Aorta (tissue), 5 donors: ENCODE measurements at places on chromosomes 4 and X. TPM values are rescaled to one million over a fixed set of nuclear protein-coding genes. Genes with fewer than 3 reads are reported as not detected.

- no peak for DNase-seq
Observed at GRCh38 chr4:35697210-35697736, 547.0 kb downstream of the ARAP2 start.

The F11 gene
- total RNA-seq, result 0.48 TPM

- DNase-seq, result no peak
Observed at GRCh38 chr4:112888622-112889021, 160.8 kb upstream of the ANK2 start.

DNA sequence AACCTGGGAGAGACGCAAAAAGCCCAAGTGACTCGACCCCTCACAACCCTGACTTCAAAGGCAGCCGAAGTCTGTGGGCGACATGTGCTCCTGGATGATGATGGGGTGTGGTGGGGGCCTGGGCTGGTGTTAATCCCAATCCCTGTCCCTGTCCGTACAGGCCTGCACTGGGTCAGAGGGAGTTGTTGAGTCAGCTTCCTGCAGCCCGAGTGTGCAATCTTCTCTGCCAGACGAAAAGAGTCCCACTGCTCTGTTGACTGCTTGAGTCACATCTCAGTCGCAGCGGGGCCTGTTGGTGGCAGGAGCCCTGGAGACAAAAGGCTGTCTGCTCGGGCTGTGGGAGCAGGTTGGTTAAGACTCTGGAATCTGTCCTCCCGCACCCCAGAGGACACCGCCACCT lies 10.3 kb downstream of the FAM3A start:
- DNase-seq, result no peak

- no peak for DNase-seq
Observed at GRCh38 chr4:168849030-168849675, 160.9 kb downstream of the CBR4 start.

The MAGEA10 gene
- total RNA-seq, result not detected

DNA sequence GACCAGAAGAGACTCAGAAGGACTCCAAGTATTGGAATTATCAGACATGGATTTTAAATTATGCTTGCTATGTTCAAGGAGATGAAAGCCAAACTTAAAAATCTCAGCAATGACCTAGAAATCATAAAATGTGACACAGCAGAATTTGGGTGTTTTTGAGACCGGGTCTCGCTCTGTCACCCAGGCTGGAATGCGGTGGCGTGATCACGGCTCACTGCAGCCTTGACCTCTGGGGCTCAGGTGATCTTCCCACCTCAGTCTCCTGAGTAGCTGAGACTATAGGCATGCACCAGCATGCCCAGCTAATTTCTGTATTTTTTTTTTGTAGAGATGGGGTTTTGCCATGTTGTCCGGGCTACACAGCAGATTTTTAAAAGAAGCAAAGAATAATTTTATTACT lies 12.7 kb downstream of the TAB3 start:
- DNase-seq, result no peak

- peak; percentile 82 for DNase-seq
Observed at GRCh38 chrX:18674788-18675735, 3.2 kb upstream of the RS1 start.

- no peak for DNase-seq
Observed at GRCh38 chr4:183599690-183600089, 59.3 kb downstream of the RWDD4 start.

The MAMLD1 gene
- total RNA-seq, result 7.9 TPM

GRCh38 chr4:175453456-175453855 lies 358.6 kb downstream of the GPM6A start:
- DNase-seq, result no peak

The PSMD10 gene
- 24.5 TPM for total RNA-seq

GRCh38 chr4:19987746-19988145 lies 264.0 kb upstream of the SLIT2 start:
- no peak for DNase-seq

DNA sequence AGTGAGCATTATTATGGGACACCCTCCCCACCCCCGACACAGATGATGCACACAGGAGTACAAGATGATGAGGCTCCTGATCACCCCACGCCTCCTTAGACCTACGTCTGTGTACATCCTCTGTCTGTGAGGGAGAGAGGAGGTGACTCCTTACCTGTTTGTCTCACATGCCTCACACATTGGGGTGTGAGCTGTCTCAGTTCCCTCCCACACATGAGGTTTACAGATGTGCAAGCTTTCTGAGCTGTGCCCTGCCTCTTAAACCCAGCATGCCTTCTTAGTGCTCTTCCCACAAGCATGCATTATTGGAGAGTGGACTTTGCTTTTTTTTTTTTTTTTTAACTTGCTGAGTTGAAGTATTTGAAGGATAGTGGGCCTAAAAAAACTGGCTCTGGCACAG lies 76.7 kb downstream of the CLCN5 start:
- no peak for DNase-seq

The CT83 gene
- not detected for total RNA-seq

GRCh38 chr4:156132196-156132595 lies 178.5 kb upstream of the CTSO start:
- no peak for DNase-seq

- DNase-seq, result no peak
Observed at GRCh38 chr4:5409237-5409636, 299.1 kb downstream of the EVC2 start.

DNA sequence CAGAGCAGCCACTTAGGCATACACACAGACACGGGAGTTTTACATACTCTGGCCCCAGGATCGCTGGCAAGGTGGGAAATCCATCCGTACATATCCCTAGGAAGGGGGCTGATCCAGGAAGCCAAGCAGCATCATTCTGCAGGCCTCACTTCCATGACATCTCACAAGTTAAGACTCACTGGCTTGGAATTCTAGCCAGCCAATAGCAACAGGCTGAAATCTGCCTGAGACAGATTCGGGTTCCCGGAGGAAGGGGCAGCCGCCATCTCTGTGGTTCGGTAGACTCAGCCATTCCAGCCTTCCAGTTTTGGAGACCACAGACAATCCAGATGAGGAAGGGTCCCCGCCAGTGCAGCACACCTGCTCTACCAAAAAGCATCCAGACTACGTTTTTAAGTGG lies 31.3 kb downstream of the SOWAHB start:
- no peak for DNase-seq

The SOWAHB gene
- not detected for total RNA-seq

DNA sequence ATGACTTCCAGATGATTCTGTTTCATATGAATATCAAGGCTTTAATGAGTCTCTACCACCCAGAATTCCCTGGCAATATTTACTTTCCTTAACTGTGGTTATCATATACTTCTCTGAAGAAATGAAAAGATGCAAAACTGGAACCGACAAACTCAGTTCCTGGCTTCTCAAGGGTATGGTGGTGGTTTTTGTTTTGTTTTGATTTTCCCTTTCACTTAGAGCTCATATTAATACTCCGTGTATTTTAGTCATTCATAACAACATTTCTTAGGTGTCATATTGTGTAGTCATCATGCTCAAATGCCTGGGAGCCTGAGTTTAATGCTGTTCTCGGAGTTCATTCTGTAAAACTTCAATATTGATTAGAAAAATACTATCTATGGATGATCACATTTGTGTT lies 665 bp downstream of the TRPC5OS start:
- DNase-seq, result no peak

DNA sequence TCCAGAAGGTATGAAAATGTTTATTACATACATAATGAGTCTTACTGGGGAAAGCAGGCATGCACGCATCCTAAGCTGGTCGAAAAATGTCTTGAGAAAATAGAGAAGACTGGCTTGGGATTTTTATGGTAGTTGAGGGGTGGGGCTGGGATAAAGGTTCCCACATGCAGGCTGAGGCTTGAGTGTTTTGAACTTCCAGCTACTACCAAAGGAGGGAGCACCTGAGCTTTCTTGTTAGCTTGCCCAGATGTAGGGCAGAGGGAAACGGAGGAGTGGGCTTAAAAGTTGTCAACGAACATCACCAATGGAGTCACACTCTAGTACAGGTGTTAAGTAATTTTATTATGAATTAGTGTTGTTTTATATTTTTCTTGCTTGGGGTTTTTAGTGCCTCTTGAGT lies 39.6 kb upstream of the SRPX start:
- DNase-seq, result no peak

- DNase-seq, result no peak
Observed at GRCh38 chr4:139131209-139131870, 45.7 kb downstream of the ELF2 start.

DNA sequence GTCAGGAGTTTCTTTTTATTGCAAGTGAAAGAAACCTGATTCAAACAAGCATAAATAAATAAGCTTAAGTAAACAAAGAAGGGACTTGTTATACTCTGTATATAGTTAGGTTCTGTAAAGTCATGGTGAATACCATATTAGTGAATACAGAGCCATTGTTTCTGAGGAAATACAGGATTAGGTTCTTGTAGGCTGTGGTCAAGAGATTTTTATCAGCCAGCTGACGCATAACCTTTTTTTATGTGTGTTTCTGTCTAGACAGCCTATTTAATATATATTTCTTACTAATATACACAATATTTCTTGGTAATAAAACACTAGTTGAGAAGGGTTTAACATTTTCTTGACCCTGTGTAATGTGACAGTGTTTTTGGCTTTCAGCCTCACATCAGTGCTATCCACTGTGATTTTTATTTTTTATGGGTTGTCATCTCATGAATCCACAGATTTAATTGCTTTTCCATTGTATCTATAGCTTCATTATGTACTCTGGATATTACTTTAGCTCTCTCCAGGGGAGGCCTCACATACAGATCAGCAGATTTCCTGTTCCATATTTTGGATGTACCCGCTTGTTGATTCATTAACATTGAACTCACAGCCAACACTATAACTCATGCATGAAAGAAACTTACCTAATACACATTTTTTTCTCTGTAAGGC lies 8.0 kb downstream of the HERC3 start:
- no peak for DNase-seq

The CPZ gene
- total RNA-seq, result 10.0 TPM

The PROM1 gene
- total RNA-seq, result 28.9 TPM

The TCEAL6 gene
- not detected for total RNA-seq

- no peak for DNase-seq
Observed at GRCh38 chr4:76250962-76251361, 559 bp upstream of the FAM47E start.

The ENAM gene
- not detected for total RNA-seq

The PNMA6F gene
- not detected for total RNA-seq

DNA sequence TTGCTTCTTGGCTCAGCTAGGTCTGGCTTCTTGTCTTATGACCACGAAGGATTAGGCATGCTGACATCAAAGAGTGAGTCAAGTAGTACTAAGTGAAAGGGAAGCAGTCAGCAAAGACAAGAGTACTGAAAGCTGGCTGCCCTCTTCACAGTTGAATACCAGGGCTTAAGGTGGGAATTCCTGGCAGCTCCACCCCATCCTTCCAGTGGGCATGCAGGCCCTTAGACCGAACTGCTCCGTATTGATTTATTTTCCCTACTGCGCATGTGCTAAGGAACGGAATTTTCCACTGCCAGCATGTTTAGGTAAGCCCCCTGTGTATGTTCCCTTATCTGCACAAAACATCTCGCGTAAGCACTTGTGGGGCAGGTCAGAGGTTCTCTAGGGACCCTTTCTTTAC lies 2320.1 kb downstream of the ARAP2 start:
- DNase-seq, result no peak

The CDS1 gene
- total RNA-seq, result 0.48 TPM

- DNase-seq, result no peak
Observed at GRCh38 chr4:60682901-60683300, 517.2 kb upstream of the ADGRL3 start.

The MMRN1 gene
- 87.0 TPM for total RNA-seq

The DCAF4L1 gene
- total RNA-seq, result 0.48 TPM

GRCh38 chr4:67615119-67615518 lies 56.6 kb downstream of the STAP1 start:
- DNase-seq, result no peak

The UCP1 gene
- total RNA-seq, result not detected

GRCh38 chr4:16415751-16416150 lies 189.5 kb upstream of the TAPT1 start:
- DNase-seq, result no peak

- DNase-seq, result no peak
Observed at GRCh38 chr4:104971462-104971861, 175.2 kb upstream of the TET2 start.

DNA sequence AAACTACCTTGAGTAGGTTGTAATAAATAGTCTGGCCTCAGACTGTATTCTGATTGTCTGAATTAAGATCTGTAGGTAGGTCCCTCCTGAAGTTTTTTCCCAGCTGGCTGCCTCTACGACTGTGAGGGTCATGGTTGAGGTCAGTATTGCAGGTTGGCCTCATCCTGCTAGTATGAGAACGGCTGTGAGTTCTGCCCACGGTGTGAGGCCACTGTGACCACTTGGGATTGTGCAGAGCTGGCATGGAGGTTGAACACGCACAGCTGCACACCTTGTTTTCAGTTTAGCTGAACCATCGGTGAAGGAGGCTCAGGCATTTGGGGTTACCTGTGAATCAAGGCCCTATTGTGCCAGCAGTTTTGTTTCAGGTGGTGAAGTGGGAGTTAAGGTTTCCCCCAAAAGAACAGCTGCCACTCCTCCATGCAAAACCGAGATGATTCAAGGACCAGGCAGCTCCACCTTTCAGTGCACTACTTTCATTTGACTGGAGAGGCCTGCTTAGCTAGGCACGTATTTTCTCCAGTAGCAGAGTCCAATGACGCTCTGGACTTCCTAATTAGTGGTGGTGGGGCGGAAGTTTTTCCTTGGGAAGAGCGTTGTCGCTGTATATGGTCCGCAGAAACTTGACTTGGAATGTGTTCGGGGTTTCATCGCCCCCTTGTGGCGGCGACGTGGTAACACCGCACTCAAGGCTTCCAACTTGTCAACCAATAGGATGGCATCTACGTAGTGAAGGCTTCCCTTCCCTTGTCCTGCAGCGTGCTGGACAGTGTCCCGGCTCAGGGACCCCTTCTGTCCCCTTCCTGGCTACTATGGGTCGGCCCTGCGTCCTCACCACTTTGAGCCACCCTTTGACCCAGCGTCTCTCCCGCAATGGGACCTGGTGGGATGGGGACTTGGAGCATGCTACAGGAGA lies 13.8 kb downstream of the CMC4 start:
- DNase-seq, result peak; percentile 80

The CCKAR gene
- total RNA-seq, result not detected

The BEX1 gene
- 1.2 TPM for total RNA-seq

- peak; percentile 77 for DNase-seq
Observed at GRCh38 chr4:186651624-186652023, 72.0 kb downstream of the FAT1 start.

DNA sequence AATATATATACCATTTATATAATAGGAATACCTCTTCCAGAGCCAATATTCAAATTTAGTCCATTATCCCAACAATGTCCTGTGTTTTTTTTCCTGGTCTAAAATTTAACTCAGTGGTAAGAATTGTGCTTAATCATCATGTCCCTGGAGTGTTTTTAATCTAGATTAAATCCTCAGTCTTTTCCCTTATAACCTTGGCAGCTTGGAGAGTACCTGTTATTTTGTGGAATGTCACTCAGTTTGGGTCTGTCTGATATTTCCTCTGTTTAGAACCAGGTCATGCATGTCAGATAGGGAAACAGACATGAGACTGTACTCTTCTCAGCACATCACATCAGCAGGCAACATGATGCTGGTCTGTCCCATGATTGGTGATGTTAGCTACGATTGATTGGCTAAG lies 96.6 kb downstream of the HPGD start:
- no peak for DNase-seq

DNA sequence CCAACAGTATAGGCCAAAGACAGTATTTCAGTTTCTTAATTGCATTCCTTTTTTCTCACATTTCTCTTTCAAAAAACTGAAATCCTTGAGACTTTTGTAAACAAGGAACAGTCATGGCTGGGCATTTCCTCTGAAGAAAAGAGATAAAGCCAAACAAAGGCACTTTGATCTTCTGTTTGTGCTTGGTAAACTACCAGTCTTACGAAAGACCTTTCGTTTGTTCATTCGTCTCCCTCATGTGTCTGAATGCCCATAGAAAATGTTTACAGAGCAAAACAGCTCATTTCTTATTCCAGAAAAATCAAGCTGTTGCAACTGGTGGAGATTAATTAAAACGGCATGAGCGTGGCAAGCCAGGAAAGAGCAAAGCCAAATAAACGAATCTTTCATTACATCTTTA lies 178.0 kb downstream of the GASK1B start:
- DNase-seq, result no peak
